MCF 10A (cell line): ENCODE measurements at places on chromosomes 12 and 14. TPM values are rescaled to one million over a fixed set of nuclear protein-coding genes. Genes with fewer than 3 reads are reported as not detected.

Gene HECTD1
- 122 and 139 TPM in 2 replicates for total RNA-seq

Gene TAS2R9
- not detected in 2 replicates for total RNA-seq

Gene GZMH
- not detected in 2 replicates for total RNA-seq

Gene SERPINA5
- total RNA-seq = 0.35 TPM in 1 of 2 replicates, not detected in the other

Gene SAMD15
- total RNA-seq = 0.81 and 0.86 TPM in 2 replicates

Gene BDKRB2
- 1.4 and 2.8 TPM in 2 replicates for total RNA-seq

Gene LRRIQ1
- total RNA-seq = 0.70 and 1.5 TPM in 2 replicates

Gene TRPV4
- total RNA-seq = 0.09 and 0.15 TPM in 2 replicates

Gene PTCSC3
- not detected in 2 replicates for total RNA-seq

Gene IFNG-AS1
- not detected in 2 replicates for total RNA-seq

Gene CCDC197
- not detected in 2 replicates for total RNA-seq

Gene GLT1D1
- not detected in 2 replicates for total RNA-seq

Gene TBC1D30
- 7.9 and 9.4 TPM in 2 replicates for total RNA-seq

- no peak for DNase-seq
These were observed 66.4 kb upstream of the FLRT2 start for GRCh38 chr14:85463512-85463911.

- peak; percentile 4 for DNase-seq
These were observed 754 bp downstream of the ZNF605 start for GRCh38 chr12:132955094-132956010.

- no peak for DNase-seq
These were observed 51.0 kb downstream of the TMEM121 start for GRCh38 chr14:105577314-105577861.

GRCh38 chr12:52398176-52398575 lies 8.0 kb downstream of the KRT82 start:
- no peak for DNase-seq

DNA sequence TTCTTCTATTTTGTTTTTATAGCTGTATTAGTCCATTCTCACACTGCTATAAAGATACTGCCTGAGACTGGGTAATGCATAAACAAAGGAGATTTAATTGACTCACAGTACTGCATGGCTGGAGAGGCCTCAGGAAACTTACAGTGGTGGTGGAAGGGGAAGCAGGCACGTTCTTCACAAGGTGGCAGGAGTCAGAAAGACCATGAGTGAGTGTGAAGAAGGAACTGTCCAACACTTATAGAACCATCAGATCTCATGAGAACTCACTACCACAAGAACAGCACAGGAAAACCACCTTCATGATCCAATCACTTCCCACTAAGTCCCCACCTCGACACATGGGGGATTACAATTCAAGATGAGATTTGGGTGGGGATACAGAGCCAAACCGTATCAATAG lies 42.3 kb downstream of the ARMH4 start:
- no peak for DNase-seq

- DNase-seq = no peak
These were observed 52.1 kb downstream of the NUAK1 start for GRCh38 chr12:106086696-106087095.

- no peak for DNase-seq
These were observed 116.4 kb downstream of the TAOK3 start for GRCh38 chr12:118256352-118256751.

- no peak for DNase-seq
These were observed 5.5 kb downstream of the CCDC92 start for GRCh38 chr12:123967121-123967586.

- DNase-seq = no peak
These were observed 139.5 kb downstream of the ERC1 start for GRCh38 chr12:1130571-1130970.

DNA sequence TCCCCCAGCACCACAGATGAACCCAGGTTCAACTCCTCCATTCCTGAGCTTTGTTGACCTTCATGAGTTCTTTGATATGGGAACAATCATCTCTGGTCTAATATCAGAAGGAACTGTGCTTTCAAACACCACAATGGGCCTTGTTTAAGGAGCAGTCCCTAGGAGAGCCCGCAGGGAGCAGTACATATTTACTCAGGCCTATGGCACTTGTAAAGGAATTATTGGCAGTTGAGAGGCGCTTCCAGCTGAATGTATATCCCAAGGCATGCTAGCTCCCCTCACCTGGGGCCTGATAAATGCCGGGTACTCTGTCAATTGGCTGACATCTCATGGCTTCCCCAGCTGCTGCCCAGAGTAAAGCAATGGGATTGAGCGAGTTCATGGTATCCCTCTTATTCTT lies 76.2 kb downstream of the ZFP36L1 start:
- no peak for DNase-seq

- no peak for DNase-seq
These were observed 104.2 kb upstream of the LGR5 start for GRCh38 chr12:71335151-71335962.

- DNase-seq = no peak
These were observed 38.3 kb downstream of the DAO start for GRCh38 chr12:108918206-108918605.

DNA sequence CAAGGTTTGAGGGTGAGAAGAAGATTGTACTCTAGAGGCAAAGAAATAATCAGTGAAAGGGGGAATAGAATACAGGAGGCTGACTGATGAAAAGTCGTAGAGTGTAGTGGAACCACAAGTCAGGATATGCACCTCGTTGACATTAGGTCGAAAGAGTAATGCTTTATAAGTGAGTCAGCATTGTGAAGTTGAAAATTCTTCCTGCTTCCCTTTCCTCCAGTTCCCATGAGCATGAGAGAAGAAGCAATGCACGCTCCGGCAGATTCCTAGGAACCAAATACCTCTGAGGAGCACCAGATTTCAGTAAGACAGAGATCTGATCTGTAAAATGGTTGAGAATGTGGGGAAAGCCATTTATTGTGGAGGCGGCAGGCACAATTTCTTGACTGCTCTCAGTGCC lies 16.5 kb downstream of the CCER1 start:
- no peak for DNase-seq

DNA sequence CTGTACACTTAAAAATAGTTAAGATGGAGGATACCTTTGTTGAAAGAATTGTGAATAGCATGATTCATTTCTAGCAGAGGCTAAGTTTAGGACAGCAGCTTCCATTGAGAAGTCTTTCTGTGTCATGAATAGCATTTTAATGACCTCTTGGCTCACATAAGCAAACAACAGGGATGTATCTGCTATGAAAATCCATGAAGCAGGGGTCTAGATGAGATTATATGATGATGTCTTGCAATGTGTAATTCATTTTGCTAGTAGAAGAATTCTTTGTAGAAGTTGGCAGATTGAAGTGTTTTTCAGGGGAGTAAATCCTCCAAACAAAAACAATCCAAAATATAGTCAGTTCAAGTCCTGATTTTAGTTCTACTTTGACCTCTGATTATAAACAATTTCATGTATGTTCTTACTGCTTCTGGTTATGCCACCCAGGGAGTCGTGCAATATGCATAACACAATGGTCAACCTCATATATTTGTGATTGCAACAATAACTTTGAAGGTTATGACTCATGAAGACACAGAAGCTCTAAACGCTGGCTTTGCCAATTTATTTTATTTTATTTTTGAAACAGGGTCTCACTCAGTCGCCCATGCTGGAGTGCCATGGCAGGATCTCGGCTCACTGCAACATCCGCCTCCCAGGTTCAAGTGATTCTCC lies 6.9 kb upstream of the RD3L start:
- peak; percentile 54 for DNase-seq

- DNase-seq = no peak
These were observed 20.3 kb upstream of the GNS start for GRCh38 chr12:64779354-64779974.

GRCh38 chr12:73465106-73465505 lies 1072.5 kb upstream of the ATXN7L3B start:
- DNase-seq = no peak

DNA sequence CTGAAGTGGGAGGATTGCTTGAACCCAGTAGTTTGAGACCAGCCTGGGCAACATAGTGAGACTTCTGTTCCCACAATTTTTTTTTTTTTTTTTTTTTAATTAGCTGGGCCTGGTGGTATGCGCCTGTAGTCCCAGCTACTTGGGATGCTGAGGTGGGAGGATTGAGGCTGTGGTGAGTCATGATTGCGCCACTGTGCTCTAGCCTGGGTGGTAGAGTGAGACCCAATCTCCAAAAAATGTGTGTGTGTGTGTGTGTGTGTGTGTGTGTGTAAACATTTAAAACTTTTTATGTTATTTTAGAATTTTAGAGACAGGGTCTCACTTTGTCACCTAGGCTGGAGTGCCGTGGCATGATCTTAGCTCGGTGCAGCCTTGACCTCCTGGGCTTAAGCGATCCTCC lies 6.8 kb downstream of the PPP1R36 start:
- DNase-seq = peak; percentile 80

DNA sequence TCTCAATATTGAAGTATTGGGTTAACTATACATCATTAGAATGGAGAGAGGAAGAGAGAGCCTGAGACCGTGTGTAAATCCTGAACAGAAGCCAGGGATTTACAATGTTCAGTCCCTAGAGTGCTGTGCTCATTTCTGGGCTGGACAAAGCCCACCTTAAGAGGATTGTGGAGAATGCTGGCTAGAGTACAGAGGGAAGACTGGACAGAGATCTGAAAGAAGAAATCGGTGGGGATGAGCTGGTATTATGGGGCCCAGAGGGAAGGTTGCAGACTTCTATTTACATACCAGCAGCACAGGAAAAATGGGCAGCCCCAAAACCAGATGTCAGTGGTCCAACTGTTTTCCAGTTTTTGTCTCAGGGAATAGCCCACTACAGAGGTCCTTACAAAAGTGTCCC lies 42.3 kb downstream of the RTN1 start:
- DNase-seq = no peak

- DNase-seq = no peak
These were observed 13.5 kb upstream of the METTL17 start for GRCh38 chr14:20976291-20976690.

- peak; percentile 31 for DNase-seq
These were observed 72.1 kb downstream of the PLEKHA5 start for GRCh38 chr12:19201661-19202060.

DNA sequence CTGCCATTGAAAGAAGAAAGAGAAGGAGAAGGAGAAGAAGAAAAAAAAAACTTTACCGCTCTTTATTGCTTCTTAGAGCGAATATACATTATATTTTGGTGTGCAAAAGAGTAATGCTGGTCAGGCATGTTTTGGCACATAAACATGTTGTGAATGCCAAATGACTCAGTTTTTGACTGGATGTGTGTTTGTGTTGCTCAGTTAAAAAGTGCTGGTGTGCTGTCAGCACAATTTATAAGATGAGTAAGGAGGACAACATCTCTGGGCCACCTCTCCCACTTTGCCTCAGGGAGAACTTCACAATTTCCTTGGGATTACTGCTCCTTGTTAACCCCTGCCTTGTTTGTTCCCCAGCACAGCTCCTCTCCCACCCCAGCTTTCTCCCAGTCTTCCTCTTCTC lies 584.8 kb downstream of the ETNK1 start:
- DNase-seq = peak; percentile 69

GRCh38 chr14:33936391-33936790 lies 14.5 kb downstream of the EGLN3 start:
- DNase-seq = no peak

- peak; percentile 20 for DNase-seq
These were observed 2.9 kb upstream of the SBNO1 start for GRCh38 chr12:123367511-123367910.

- DNase-seq = no peak
These were observed 8.2 kb downstream of the DMAC2L start for GRCh38 chr14:50320283-50320682.

DNA sequence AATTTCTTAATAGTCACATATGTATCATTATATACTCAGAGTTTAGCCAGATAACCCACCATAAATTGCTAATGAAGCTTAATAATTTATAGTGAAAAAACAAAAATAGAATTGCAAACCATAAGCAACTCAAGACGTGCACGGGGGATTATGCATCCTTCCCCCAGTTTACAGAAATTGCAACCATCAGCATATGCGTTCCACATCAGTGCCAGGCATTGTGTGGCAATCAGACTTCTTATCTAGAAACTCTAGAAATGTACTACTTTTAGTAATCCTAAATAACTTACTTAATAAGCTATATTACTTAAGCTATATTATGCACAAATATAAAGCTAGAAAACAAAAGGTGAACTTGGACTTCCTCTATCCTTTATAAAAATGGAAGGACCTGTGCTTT lies 115.8 kb downstream of the CRADD start:
- no peak for DNase-seq

DNA sequence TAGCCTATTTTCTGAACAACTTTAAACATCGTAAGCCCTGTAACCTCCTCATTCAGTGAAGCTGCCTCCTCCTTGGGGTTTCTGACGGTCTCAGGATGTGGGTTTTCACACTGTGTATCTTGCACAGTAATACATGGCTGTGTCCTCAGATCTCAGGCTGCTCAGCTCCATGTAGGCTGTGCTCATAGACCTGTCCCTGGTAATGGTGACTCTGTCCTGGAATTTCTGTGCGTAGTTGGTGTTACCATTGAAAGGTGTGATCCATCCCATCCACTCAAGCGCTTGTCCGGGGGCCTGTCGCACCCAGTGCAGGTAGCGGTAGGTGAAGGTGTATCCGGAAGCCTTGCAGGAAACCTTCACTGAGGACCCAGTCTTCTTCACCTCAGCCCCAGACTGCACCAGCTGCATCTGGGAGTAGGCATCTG lies 980.5 kb downstream of the TMEM121 start:
- no peak for DNase-seq

DNA sequence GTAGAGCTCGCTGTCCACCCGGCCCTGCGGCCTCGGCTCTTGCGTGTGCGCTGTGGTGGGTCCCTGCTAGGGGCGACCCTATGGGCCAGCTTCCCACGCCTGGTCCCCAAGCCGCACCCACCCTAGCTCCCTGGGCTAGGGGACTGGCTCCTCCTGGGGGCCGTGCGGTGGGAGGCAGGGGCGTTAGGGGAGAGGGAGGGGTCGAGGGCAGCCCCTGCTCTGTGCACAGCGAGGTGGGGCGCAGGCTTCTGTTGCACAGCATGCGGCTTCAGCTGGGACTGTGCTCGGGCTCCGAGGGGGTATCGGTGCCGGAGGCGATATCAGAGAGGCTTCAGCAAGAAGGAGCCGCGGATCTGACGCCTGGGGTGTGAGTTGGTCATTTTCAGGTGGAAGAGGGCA lies 86.1 kb downstream of the ALG10 start:
- no peak for DNase-seq

DNA sequence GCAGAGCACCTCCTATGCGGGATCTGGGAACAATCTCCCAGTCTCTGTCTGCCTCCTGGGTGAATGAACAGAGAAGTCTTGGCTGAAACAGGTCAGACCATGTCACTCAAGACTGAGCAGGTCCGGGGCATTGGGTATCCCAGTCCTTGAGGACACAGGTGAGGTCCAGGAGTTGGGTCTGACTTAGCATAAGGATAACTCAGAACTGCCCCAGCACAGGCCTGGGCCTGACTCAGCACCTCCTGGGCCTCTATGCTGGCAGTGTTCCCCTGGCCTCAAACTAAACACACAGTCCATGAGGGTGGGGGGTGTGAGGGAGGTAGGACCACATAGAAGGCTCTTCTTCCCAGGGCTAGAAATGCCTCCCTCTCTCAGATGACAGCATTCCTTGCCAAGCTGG lies 1.5 kb upstream of the SDR9C7 start:
- DNase-seq = no peak

DNA sequence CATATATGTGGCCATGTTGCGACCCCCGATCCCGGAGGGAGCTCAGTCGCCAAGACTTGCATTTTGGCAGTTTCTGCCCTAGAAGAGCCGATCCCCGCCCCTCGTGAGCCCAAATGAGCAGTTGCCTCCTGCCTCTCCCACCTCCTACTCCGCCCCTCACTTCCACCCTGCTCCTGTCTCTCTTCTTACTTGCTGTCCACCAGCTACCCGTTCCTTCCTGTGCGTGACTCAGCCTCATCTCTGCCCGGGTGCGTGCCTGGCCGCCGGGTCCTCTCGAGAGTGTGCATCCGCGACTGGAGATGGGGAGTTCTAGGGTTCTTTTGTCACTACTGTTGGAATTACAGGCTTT lies 585 bp downstream of the GPATCH2L start:
- DNase-seq = peak; percentile 85
